Large intestine (tissue), 12 donors: ENCODE measurements at places on chromosomes 4 and X. TPM values are rescaled to one million over a fixed set of nuclear protein-coding genes. Genes with fewer than 3 reads are reported as not detected.

HSFX3 gene
- polyA plus RNA-seq: not detected

MAGEB5 gene
- polyA plus RNA-seq: not detected

GYPE gene
- polyA plus RNA-seq: 0.70 TPM

SPIN4 gene
- polyA plus RNA-seq: 9.3 TPM

TEC gene
- polyA plus RNA-seq: 4.6 TPM

AFF2 gene
- 1.6 TPM for polyA plus RNA-seq

CITED1 gene
- 0.94 TPM for polyA plus RNA-seq

BGN gene
- 17.2 TPM for polyA plus RNA-seq

CXCL5 gene
- 0.30 TPM for polyA plus RNA-seq

EGFL6 gene
- polyA plus RNA-seq: 7.3 TPM
